NCI-H2081 (cell line): ENCODE measurements at places on chromosomes 11 and 22.

DNA sequence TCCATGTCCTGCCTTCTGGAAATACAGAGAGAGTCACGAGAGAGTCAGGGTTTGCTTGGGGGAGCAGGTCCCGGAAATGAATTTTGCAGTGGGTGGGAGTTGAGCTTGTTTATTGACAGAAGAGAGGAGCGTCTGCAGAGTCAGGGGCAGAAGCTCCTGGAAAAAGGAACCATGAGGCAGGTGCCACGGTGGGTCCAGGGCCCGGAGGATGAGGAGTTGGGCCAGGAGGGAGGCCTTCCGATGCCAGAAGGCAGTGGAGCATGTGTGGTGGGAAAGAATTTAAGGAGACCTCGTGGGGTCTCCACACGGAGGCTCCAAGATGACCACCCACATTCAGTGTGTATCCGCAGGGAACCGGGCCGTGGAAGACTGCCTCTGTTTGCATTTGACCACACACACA lies 461.2 kb downstream of the BRD1 start:
- DNase-seq: no peak

DNA sequence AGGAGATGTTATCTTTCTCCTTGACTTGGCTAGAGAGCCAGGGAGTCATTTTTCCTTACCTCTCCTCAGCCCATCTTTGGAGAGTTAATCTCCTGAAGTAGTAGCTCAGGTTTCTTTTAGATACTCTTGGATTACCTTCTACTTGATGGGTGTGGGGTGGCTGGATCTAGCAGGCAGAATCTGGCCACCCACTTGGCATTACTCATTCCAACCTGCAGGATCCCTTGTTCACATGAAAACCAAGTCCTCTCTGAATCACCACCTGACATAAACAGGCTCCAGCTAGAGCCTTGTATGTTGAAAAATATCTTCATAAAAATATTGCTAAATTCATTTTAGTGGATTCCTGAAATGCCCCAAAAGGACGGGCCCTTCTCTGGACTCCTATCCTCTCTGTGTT lies 250.6 kb upstream of the PLET1 start:
- DNase-seq: no peak

DNA sequence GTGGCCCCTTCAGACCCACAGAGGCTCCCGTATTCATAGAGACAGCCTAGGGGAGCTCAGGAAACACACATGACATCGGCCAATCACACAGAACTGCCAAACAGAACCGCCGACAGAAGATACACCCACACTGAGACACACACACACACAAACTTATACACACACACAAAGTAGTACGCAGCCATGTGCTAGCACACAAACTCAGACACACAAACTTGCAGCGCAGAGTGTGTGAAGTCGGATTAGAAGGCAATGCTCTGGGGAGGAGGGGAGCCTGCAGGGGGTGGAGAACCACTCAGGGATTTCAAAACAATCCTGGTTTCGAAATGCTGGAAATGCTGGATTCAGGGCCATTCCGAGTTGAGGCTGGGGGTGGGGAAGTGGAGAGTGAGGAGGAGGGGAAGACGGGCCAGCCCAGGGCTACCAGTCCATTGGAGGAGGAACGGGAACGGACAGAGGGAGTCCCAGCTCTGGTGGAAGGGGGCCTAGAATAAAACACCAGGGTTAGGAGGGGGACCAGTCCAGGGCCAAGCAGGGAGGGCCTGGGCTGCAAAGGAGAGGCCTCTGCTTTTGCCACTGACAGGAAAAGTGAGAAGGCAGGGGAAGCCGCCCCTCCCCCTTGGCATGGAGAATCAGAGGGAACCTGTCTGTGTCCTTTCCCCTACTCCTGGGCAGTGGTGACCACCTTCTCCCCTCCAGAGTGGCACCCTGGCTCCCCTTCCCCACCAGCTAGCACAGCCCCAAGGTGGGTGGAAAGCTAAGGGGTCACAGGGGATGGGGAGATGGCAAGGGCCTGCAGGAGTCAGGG lies 4.4 kb downstream of the BCL9L start:
- DNase-seq: no peak

DNA sequence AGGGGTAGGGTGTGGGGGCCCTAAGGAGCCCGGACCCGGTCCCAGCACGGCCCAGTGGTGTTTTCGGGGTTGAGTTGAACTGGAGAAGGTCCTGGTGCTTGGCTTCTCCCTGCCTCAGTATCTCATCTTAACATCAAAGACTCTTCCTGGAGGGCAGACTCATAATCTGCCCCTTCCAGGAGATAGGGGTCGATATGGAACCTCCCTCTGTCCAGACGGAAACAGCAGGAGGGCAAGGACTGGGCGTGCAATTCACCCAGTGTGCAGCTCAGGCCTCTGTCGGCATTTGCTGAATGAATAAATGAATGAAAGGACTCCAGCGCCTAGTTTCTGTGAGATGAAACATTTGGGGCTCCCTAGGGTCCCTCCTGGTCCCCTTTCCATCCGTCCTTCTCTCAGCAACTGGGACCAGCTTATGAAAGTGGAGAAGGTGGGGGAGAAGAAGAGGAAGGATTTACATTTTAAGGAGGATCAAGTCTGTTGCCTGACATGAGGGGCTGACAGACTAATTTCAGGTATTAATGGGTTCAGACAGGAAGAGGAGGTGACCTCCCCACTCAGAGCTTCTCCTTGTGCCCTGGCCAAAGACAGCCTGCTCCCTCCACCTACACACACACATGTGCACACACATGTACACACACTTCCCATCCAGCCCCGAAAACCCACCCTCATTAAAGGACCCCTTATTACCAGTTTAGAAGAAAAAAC lies 1.1 kb upstream of the SHISA8 start:
- DNase-seq: no peak

DNA sequence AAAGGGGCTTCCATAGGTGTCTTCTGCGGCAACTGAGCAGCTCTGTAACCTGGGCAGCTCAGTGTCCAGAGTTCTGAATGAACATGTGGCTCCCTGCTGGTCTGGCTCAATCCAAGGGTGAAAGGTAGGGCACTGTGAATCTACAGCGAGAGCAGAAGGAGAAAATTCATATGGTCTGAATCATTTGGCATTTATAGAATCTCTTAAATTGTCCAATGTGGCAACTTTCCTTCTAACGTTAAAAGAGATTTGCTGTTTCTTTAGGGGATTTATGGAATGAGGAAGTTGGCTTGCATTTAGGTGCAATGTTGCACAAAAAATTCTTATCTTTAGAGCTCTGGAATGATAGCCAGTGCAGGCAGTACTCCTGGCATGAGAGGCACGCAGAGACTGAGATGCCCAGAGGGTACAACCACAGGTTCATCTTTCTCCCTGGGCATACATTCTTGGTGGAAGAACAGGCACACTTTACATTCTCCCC lies 17.0 kb downstream of the ATXN10 start:
- DNase-seq: no peak

- peak; percentile 41 for DNase-seq
These were observed 21.6 kb downstream of the PPARA start for GRCh38 chr22:46171940-46172339.

- DNase-seq: no peak
These were observed 548 bp downstream of the FDXACB1 start for GRCh38 chr11:111878385-111878848.
